ENCODE measurements at places on chromosomes 7 and 10. TPM values are rescaled to one million over a fixed set of nuclear protein-coding genes. Genes with fewer than 3 reads are reported as not detected.

Gene AKR1D1
- polyA plus RNA-seq, result 8.1 TPM

Gene CNPY1
- not detected for polyA plus RNA-seq

Gene TFAM
- 27.7 TPM for polyA plus RNA-seq

Gene FFAR4
- polyA plus RNA-seq, result 0.04 TPM

Gene SLC26A4
- 0.35 TPM for polyA plus RNA-seq

Gene TMEM209
- 16.1 TPM for polyA plus RNA-seq

Gene TMEM184A
- 24.7 TPM for polyA plus RNA-seq

Gene SRRM3
- 3.1 TPM for polyA plus RNA-seq

Gene FGFR2
- polyA plus RNA-seq, result 41.3 TPM

Gene ARL3
- 16.5 TPM for polyA plus RNA-seq

Gene GSAP
- polyA plus RNA-seq, result 9.3 TPM

Gene SNCG
- 14.6 TPM for polyA plus RNA-seq

Measured in hepatocyte (in vitro differentiated cells).